Naive thymus-derived CD4-positive, alpha-beta T cell (primary cell): ENCODE measurements at places on chromosomes 6 and 20. TPM values are rescaled to one million over a fixed set of nuclear protein-coding genes. Genes with fewer than 3 reads are reported as not detected.

The CYP39A1 gene
- total RNA-seq: not detected in 2 replicates

The CLVS2 gene
- not detected for total RNA-seq

The TP53TG5 gene
- total RNA-seq: 0.46 TPM

The STMND1 gene
- not detected for total RNA-seq

The TBC1D32 gene
- 17.7 TPM for total RNA-seq

The ABCC10 gene
- 49.0 and 56.2 TPM in 2 replicates for total RNA-seq

The RCAN2 gene
- total RNA-seq: 1.0 and 1.1 TPM in 2 replicates

The CLIC5 gene
- 4.1 TPM for total RNA-seq

The ZC3H12D gene
- total RNA-seq: 85.6 TPM

The HRH3 gene
- not detected for total RNA-seq

The AGER gene
- total RNA-seq: 92.2 TPM

The HAO1 gene
- total RNA-seq: not detected

The SEL1L2 gene
- not detected for total RNA-seq

The SPAG4 gene
- total RNA-seq: 11.8 TPM

The DLK2 gene
- 1.6 TPM for total RNA-seq

The AGPAT1 gene
- total RNA-seq: 29.7 TPM

The PLCG1 gene
- total RNA-seq: 418 TPM

The C20orf141 gene
- not detected for total RNA-seq

The PI16 gene
- 1.1 and 1.2 TPM in 2 replicates for total RNA-seq

The CCN2 gene
- not detected in 2 replicates for total RNA-seq

The DYNLT2 gene
- 4.5 TPM for total RNA-seq

The UNC93A gene
- not detected for total RNA-seq

The MYCT1 gene
- 0.24 TPM for total RNA-seq

The HSPA12B gene
- total RNA-seq: not detected

The IGF2R gene
- total RNA-seq: 75.8 TPM

The GPR63 gene
- total RNA-seq: 0.37 TPM

The C2 gene
- total RNA-seq: 2.3 TPM

The OR5V1 gene
- not detected for total RNA-seq

The SLC4A11 gene
- 0.66 and 1.4 TPM in 2 replicates for total RNA-seq

The AVP gene
- not detected for total RNA-seq

The GFOD1 gene
- 10.8 TPM for total RNA-seq

The FHL5 gene
- not detected in 2 replicates for total RNA-seq

The ERVFRD-1 gene
- not detected for total RNA-seq

The OVOL2 gene
- not detected in 2 replicates for total RNA-seq

The SMIM26 gene
- 73.9 TPM for total RNA-seq

The C6orf58 gene
- total RNA-seq: not detected

The CSTF1 gene
- total RNA-seq: 16.4 TPM

The HTR1E gene
- not detected for total RNA-seq

The SLC44A4 gene
- total RNA-seq: not detected in 2 replicates

The CCN6 gene
- not detected for total RNA-seq

The DUSP15 gene
- total RNA-seq: not detected

The MTFR2 gene
- 0.92 TPM for total RNA-seq

The FOXF2 gene
- not detected for total RNA-seq

The RNF182 gene
- not detected for total RNA-seq

The SLC22A1 gene
- total RNA-seq: 0.39 TPM

The OR2H1 gene
- not detected for total RNA-seq

The CCM2L gene
- not detected for total RNA-seq

The ULBP2 gene
- total RNA-seq: 0.53 and 1.0 TPM in 2 replicates

The SNX5 gene
- 59.1 TPM for total RNA-seq

The VARS1 gene
- 34.3 TPM for total RNA-seq

The FRMD1 gene
- total RNA-seq: not detected

The TCF15 gene
- total RNA-seq: not detected

The TPX2 gene
- total RNA-seq: 0.43 TPM

The CITED2 gene
- total RNA-seq: 56.4 and 58.8 TPM in 2 replicates
